ENCODE measurements at places on chromosomes 5 and 9. TPM values are rescaled to one million over a fixed set of nuclear protein-coding genes. Genes with fewer than 3 reads are reported as not detected.

Gene INSL4
- not detected for total RNA-seq

DNA sequence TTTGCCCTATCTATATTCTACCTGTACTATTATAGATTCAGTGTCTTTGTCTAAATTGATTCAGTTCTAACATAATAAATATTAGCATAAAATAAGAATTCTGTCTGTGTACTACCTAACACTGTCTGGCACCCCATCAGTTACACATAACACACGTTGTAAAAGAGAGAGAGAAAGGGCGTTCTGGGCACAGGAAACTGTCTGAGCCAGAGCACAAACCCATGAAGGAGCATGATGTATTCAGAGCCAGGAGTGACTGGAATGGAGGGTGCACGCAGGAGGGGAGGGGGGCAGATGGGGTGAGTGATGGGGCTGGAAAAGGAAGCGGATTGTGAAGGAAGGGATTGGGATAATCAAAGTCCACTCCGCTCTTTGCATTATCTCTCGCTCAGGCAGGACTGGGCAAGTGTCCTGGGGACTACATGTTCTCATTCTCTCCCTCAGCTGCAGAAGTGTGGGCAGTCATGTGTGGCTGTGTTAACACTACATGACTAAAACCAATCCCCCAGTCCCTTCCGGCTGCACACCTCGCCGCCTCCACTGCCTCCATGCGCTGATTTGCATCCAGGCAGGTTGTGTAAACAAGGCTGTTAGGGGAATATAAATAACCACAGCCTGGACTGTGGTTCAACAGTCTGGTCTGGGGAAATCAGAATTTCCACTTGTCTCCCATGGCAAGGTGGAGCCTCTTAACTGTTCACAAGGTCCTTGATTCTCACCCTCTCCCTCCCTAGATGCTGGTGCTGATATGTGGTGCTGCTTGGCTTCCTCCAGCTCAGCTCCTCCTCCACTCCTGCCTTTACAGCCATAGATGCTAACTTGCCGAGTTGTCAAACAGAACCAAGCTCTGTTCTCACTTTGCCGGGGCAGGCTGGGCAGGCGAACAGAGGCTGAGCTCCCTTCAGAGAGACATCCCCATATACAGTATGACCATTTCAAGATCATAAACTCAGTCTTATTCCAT lies 367.5 kb upstream of the BRINP1 start:
- ATAC-seq: no peak

Gene DOCK8
- total RNA-seq: 36.0 TPM

DNA sequence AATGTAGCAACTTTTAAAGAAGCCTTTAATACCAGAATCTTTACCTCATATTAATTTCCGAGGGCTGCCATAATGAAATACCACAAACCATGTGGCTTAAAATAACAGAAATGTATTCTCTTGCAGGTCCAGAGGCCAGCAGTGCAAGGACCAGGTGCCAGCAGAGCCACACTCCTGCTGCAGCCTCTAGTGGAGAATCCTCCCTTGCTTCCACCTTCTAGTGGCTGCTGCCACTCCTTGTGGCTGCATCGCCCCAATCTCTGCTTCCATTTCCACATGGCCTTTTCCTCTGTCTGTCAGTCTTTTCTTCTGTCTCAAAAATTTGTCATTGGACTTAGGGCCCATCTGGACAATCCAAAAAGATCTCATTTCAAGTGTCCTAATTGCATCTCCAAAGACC lies 401.5 kb downstream of the EFNA5 start:
- no peak for ATAC-seq

Gene PGM5
- total RNA-seq: 719 TPM

DNA sequence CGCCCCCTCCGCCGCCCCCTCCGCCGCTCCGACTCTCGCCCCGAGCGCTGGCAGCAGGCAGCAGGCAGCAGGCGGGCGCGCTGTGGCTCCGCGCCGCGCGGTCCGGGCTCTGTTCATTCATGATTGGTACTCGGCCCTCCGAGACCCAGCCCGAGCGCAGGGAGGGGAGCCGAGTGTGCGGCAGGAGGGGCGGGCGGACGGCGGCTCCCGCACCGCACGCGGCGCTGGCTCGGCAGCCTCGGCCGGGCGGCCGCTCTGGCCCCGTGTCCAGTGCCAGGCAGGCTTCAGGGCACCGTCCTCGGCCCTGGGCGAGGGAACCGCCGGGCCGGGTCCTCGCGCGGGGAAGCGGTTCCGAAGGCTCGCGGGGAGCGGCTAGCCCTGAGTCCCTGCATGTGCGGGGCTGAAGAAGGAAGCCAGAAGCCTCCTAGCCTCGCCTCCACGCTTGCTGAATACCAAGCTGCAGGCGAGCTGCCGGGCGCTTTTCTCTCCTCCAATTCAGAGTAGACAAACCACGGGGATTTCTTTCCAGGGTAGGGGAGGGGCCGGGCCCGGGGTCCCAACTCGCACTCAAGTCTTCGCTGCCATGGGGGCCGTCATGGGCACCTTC lies at the start of gene KCNIP1:
Gene KCNIP1 (plus strand): TSS at position 31 of the 607 bp plus-strand sequence.
- ATAC-seq: peak; percentile 57

Gene SVEP1
- total RNA-seq: 57.2 TPM

DNA sequence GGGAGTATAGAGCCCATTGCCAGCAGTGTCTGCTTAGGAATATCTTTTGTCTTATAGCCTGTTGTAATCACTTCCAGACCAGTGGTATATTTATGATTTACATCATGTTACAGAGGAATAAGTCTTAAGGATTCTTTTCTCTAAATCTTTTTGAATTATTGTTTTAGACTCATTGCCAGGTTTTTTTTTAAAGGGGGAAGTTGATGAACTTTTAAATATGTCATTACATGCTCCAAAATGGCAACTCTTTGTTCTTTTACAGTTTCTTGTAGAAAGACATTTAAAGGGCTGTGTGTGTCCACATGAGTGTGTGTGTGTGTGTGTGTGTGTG lies 59.4 kb upstream of the NFIB start:
- no peak for ATAC-seq

DNA sequence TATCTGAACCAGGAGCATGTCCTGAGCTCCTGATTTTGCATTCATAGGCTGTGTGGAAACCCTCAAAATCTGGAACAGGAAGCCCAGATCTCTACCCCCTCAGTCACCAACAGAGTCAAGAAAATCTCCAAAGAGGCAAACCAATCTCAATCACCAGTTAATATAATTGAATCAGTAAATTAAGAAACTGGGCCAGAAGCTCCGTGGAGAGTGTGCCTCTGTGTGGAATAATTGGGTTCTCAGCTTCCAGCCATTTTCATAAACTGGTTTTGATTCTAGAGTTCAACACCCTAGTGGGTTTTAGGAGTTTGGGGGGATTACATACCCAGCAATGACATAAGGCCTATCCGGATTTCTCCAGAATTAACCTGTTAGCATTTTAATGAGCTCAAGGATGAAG lies 362.9 kb downstream of the IRX2 start:
- ATAC-seq: no peak

DNA sequence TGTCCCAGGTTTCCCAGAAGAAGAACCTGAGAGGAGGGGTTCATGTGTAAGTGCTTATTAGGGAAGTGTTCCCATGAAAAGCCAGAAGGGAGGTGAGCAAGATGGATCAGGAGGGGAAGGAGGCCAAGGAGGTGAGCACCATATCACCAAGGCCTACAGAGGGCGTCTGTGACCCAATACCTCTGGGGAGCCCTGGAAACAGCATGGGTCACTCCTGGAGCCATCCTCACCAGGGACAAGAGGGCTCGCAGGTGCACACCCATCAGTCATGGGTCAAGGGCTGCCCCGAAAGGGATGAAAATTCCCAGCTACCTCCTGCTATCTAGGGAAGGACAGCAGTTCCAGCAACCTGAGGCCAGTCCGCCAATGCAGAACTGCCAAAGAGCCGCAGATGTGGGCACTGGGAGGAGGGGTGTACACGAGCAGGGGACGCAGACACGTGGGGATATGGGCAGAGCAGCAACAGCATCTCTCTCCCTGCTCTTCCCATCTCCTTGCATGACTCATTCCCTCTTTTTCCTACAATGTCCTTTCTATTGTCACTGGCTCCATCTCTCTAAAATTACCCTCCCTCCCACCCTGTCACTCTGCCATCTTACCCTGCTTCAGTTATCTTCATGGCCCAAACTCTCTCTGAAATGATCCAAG lies 167.6 kb upstream of the FSTL4 start:
- ATAC-seq: no peak

Gene SAXO1
- 0.39 TPM for total RNA-seq

DNA sequence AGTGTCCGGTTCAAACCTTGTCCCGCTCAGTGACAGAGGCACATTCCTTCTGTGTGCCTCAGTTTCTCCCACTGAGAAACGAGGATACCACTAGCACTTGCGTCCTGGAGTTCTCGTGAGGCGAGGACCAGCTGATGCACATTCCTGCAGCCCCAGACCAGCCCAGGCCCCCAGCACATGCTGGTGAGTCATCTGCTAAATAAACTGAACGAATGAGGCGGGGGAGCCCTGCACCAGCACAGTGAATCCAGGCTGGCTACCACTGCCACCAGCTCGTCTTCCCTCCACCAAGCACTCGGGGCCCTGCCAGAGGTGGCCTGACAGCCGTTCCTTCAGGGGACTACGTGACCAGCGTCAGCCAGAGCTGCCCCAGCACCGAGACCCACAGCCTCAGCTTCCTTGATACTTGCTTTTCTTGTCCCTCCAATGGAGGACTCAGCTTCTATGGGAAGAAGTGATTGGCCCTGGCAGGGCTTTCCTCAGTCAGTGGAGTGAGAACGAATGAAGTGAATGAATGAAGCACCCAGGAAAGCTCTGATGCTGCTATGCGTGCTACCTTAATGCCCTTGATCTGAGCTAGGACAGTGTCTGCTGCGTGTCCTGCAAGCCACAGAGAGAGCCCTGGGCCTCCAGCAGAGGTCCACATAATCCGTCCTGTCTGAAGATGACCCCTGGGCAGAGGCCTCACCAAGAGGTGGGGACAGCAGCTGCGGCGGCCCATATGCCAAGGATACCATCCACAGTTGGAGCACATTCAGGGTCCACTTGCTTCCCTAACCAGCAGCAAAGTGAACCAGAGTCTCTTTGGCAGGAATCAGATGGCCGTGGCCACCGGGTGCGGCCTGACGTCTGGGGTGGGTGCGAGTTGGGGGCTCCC lies 13.5 kb upstream of the BARX1 start:
- ATAC-seq: no peak

Measured in gastroesophageal sphincter (tissue), 4 donors.